ENCODE measurements at places on chromosomes 7 and 10. TPM values are rescaled to one million over a fixed set of nuclear protein-coding genes. Genes with fewer than 3 reads are reported as not detected.

SEC61A2 gene
- total RNA-seq, result 6.6 TPM

OR2A1 gene
- total RNA-seq, result not detected

POLR3A gene
- 17.7 TPM for total RNA-seq

PCBD1 gene
- 76.4 TPM for total RNA-seq

CXCL12 gene
- not detected for total RNA-seq

MOGAT3 gene
- not detected for total RNA-seq

CCL26 gene
- not detected for total RNA-seq

All from Karpas-422 (cell line).